ENCODE measurements at places on chromosomes 12 and 14. TPM values are rescaled to one million over a fixed set of nuclear protein-coding genes. Genes with fewer than 3 reads are reported as not detected.

ASPG gene
- not detected for total RNA-seq

GPR65 gene
- 0.13 TPM for total RNA-seq

ADAM21 gene
- total RNA-seq = 0.97 TPM

PCBP2 gene
- total RNA-seq = 143 TPM

CCDC177 gene
- total RNA-seq = not detected

CLEC1A gene
- not detected for total RNA-seq

TNFAIP2 gene
- 51.8 TPM for total RNA-seq

IL22 gene
- total RNA-seq = not detected

Data from GM23248 (cell line).